Fibroblast of the aortic adventitia (primary cell): ENCODE measurements at places on chromosomes 2 and 18.

DNA sequence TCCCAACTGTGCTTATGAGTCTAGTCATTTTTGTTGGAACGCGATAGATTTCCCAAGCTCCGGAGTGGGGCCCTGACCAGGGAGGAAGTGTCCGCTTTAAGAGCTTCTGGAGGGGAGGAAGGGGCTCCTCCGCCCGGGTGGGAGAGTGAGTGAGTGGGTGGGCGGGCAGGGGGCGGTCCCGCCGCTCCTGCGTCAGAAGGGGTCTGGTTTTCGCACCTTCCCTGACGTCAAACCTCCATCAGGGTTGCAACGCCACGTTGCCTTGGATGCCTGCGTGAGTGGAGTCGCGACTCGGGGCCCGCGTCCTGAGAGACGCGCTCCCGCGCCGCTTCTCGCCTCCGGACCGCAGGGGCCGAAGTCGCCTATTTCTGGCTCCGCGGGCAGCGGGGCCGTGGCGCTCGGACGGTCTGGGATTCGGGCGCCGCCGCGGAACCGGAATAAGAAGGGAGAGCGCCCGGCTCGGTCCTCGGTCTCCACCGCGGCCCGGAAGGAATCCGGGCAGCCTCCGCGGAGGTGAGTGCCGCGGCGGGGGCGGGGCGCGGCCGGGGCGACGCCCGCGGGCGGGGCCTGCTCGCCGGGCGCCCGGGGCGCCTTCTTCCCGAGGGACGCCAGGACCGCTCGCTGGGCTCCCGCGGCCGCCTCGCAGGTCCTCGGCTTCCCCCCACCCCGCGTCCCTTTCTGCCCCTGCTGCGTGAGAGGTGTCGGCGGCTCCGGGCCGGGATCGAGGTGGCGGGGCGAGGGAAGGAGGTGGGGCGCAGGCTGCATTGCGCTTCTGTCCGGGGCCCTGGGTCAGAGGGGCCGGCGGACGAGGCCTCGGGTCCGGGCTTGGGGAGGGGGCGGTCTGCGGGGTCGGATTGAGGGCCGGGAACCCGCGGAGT is at the start of gene ZDBF2:
Gene ZDBF2 (plus strand): TSS at position 230 of the 878 bp plus-strand sequence. CDS start 7,187 bp downstream, outside the sequence.
- DNase-seq, result peak; percentile 70

DNA sequence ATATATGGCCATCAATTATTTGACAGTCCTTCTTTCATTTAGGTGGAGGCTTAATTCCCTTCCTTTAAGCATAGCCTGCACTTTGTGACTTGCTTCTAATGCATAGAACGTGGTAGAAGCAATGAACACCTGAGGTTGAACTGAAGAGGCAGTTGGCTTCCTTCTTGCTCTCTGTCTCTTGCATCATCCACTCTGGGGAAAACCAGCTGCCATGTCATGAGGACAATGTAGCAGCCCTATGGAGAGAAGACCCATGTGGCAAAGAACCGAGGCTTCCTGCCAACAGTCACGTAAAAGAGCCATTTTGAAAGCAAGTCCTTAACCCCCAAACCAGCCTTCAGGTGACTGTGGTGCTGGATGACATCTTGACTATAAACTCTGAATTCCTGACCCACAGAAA is 46.8 kb downstream of the ATOH8 start:
- no peak for DNase-seq

- DNase-seq, result no peak
These were observed 78.8 kb upstream of the PELI1 start for GRCh38 chr2:64223055-64223454.

DNA sequence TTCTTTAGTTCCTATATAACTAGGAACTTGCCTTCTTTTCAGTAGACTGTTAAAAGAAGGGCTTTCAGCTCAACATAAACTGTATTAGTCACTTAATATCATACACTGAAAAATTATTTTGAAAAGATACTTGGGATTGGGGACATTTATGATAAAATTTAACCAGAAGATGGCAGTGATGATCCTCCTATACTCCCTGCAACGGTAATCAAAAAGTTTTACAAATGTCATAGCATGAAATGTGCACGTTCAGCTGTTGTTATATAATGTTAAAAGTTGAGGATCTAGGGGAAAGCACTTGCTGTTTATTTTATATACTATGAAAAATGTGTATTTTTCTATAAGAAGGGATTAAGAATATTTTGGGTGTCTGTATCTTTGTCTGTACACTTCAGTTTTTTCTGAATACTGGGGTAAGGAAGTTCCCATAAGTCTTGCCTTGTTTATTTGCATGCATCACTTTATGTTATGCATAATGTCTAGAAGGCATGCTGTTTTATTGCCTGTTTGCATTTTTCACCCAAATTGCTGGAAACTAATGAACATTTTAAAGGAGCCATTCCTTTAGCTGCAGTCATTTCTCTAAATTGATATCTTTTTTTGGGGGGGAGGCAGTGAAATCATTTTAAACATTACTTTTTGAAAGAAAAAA is 19.0 kb downstream of the DYNC1I2 start:
- peak; percentile 55 for DNase-seq

DNA sequence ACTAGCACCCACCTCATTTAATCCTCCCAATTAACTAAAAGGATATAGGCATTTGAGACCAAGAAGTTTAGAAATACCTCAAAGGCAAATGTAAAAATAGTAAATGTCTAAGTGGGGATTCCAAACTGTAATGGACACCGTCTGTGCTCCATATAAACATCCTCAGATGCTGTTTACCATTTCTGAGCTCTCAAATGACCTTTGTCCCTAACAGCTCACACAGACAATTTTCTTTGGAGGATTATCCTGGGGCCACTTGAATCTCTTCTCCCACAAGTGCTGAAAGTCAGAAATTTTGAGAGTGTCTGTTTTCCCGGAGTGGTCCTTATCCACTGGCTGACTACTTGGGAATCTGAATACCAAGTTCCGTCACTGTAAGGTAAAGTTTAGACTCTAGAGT is 1418.9 kb downstream of the LRP1B start:
- no peak for DNase-seq

- DNase-seq, result no peak
These were observed 240.3 kb downstream of the CDH7 start for GRCh38 chr18:65990944-65991708.

- DNase-seq, result no peak
These were observed 8.0 kb downstream of the KLF7 start for GRCh38 chr2:207157731-207158130.

DNA sequence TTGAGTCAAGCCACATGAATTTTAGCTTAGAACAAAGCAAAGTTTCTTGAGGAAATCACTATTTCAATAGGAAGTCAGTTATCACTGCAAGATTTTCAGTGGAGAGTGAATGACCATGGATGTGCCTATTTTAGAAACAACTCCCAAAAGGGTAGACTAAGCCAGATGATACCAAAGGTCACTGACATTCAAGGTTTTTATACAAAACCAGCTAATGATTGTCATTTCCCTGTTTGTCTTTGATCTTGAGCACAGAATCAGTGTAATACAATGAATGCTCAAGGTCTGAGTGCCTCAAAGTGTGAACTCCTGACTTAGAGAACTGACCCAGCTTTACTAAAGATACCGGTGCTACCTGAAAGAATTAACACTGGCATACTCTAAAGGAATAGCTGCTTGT is 60.5 kb downstream of the CDH2 start:
- DNase-seq, result no peak
